ENCODE measurements at places on chromosomes 4 and X. TPM values are rescaled to one million over a fixed set of nuclear protein-coding genes. Genes with fewer than 3 reads are reported as not detected.

DNA sequence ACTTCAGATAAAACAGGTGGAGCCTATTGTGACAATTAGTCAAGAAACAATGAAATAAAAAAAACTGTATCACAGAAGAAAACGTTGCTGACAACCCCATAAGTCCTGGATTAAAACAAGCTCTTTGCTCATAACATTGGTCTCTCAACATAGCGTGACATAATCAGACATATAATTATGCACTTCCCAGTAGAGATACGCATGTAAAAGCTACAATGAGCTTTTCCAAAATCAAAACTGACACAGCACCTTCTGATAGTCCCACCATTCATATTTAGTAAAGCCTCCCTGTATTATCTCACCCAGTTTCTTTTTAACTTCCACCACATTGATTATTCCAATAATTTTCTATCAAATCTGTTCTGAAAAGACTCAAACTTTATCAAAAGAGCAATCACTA, 372.1 kb upstream of the SMIM31 start:
- no peak for ATAC-seq

- no peak for ATAC-seq
These were observed 406.1 kb downstream of the IQCM start for GRCh38 chr4:149409555-149409962.

- no peak for ATAC-seq
These were observed 345.1 kb upstream of the TACR3 start for GRCh38 chr4:104064646-104065577.

GRCh38 chr4:173752610-173753230, 222.7 kb upstream of the HAND2 start:
- no peak for ATAC-seq

DNA sequence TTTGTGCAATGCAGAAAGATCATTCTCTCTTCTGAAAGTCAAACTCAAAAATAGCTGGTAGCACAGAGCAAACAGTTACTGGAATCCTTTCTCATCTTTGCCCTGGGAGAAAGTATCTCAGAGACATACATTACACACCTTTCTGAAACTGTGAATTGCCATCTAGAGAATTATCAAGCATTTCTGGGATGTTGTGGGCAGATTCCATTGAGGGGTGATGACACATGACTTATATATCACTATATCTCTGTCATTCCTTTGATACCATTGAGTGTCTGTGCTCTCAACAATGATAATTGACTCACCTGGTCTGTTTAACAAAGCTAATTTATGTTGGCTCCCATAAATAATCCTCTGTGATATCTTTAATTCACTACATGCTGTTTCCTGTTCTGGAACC, 13.0 kb downstream of the SLIT2 start:
- ATAC-seq: no peak

GRCh38 chr4:68358988-68359387, 9.1 kb upstream of the YTHDC1 start:
- ATAC-seq: no peak

DNA sequence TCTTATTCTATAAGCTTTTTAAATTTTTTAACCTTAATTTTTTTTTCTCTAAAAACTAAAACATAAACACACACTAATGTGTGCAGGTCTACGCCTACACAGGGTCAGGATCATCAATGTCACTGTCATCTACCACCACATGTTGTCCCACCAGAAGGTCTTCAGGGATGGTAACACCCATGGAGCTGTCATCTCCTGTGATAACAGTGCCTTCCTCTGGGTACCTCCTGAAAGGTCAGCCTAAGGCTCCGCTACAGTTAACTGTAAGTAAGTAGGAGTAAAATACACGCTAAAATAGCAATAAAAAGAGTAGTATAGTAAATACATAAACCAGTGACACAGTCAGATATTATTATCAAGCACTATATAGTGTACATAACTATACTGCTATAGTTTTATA, 45.9 kb upstream of the GPRIN3 start:
- ATAC-seq: no peak

DNA sequence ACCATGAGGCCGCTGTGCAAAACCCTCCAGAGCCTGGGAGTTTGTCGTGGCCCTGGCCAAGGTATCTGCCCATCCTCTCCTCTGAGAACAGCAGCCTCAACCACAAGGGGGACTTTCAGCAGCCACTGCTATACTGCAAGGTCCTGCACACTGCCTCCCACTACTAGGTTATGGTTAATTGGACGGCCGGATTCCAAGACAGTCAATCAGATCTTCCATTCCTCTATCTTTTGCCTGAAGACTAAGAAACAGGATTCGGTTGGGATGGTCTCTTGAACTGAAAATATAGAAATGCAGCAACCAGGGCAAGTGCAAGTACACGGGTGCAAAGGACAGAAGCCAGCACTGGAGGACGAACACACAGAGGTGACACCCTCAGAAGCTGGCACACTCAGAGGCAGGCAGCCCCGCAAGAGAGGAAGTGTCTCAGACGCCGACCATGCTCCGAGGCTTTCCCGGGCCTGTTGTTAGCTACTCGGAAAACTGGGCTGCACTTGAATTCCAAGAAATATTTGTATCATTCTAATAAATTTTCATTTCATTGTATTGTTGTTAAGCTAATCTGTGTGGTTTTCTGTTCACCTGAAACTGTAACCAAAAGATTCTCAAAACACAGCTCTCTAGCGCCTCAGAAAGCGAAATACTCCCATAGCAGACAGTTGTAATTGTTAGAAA, 63.3 kb downstream of the AFAP1 start:
- peak; percentile 84 for ATAC-seq

DNA sequence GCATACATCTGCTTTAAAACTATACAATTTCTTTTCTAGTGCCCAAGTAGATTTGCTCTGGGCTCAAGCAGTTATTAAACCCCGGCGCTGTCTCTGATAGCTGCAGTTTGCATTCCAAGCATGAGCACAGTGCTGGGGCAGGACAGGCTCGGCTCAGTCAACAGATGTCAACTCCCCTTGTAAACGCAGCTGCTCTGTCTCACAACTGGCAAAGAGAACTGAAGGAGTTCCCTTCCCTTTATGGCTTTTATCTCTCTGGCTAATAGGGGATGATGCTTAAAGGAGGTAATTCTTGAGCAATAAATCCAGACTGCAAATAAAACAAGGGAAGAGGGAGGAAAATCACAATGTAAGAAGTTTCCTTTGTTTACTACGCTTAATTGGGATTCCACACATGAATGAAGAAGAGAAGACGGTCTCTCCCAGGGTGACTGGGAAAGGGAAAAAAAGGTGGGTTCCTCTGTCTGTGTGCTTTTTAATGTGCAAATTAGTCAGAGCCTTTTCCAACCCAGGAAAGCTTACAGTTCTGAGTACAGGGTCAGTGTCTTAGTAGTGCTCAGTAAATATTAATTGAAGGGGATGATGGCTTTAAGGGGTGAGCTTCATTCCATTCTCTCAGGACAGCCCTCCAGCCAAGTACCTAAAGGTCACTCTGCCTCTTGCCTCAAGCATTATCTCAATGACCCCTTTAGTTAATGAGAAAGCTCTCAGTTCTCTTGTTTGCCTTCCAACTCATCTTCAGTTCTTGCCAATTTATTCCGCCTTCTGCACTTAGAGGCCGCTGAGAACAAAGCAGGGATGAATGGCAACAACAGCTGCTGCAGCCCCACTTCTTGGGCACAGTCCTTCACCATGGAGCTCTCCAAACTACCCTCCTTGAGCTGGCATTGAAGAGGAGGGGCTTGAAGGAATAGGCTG, 155.7 kb upstream of the JADE1 start:
- ATAC-seq: no peak

DNA sequence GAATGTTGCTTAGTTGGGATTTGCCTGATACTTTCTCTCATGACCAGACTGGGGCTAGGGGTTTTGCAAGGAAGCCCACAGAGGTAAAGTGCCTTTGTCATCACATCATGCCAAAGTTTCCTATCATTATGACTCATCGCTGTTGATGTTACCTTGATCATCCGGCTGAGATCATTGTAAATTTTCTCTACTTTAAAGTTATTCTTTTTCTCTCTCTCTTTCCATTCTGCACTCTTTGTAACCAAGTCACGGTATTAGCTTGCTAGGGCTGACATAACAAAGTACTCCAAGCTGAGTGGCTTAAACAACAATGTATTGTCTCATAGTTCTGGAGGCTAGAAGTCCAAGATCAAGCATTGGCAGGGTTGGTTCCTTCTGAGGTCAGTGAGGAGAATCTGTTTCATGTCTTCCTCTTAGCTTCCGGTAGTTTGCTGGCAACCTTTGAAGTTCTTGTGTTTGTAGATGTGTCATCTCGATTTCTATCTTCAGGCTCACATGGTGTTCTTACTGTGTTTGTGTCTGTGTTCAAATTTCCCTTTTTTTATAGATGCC, 113.0 kb downstream of the DTHD1 start:
- peak; percentile 91 for ATAC-seq

GRCh38 chrX:97330151-97330550, 446.4 kb downstream of the RPA4 start:
- ATAC-seq: peak; percentile 55

DNA sequence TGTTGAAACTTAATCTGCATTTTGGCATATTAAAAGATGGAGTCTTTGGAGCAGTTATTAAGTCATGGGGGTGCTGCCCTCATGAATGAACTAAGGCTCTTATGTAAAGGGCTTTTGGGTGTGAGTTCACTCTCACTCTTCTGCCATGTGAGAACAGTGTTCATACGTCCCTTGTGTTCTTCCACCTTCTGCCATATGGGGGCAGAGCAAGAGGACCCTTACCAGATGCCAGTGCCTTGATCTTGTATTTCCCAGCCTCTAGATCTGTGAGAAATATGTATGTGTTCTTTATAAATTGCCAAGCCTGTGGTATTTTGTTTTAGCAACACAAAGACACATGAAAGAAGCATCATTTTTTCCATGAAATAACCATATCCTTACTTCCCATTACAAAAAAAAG, 213.9 kb downstream of the SPOCK3 start:
- ATAC-seq: no peak

- ATAC-seq: no peak
These were observed 59.5 kb downstream of the CEP135 start for GRCh38 chr4:56008206-56008605.

GRCh38 chr4:149113804-149114430, 671.7 kb upstream of the NR3C2 start:
- ATAC-seq: no peak

PNMA3 gene
- 1.8 TPM for total RNA-seq

PABPC1L2B gene
- not detected for total RNA-seq

MSX1 gene
- not detected for total RNA-seq

FAM149A gene
- total RNA-seq: 0.28 TPM

SLC7A11 gene
- total RNA-seq: 5.7 TPM

RPS6KA6 gene
- total RNA-seq: 0.11 TPM

TMEM255A gene
- total RNA-seq: not detected
